ENCODE measurements at places on chromosomes 5 and 9.

DNA sequence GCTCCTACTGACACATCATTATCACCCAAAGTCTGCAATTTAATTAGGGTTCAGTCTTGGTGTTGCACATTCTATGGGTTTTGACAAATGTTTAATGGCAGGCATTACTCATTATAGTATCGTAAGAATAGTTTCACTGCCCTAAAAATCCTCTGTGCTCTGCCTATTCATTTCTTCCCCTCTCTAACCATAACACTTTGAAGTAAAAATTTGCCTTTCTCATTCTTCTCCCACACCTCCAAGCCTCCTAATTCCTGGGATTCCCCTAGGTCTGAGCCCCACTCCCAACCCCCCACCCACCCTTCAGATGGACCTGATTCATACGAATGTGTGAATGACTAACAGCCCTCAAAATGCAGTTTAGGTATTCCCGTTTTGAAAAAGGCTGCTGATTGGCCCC lies 18.4 kb downstream of the ENC1 start:
- no peak for DNase-seq

- no peak for DNase-seq
Observed at GRCh38 chr5:147704544-147704943, 78.0 kb downstream of the JAKMIP2 start.

- no peak for DNase-seq
Observed at GRCh38 chr9:115413766-115414382, 295.9 kb upstream of the TNC start.

GRCh38 chr9:68802525-68803015 lies 97.5 kb downstream of the PIP5K1B start:
- peak; percentile 27 for DNase-seq

DNA sequence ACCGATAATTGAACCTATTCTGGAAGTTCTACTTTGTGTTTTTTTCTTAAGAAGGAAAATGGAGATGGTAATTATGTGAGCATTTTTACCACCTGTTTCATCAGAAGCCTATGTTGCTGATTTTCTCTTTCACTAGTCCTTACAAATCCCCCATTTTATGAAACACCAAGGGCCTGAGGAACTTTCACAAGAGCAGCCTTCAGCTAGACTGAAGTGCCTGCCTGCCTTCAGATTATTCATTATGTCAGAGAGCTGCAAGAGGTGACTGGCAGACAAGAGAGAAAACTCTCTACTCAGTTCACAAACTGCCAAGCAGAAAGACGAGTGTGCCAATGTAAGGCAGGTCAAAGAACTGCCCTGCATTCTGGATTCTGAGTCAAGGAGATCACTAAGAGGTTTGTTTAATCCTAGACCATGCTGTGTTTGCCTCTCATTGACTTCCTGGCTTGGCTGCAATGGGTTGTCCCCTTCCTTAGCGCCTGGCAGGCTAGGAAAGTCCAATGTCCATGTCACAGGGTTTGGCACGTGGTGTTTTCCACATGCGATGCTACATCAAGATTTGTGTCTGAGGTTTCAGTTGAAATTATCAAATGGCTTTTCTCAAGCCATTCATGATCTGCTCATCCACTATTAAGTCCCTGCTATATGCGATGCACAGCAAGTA lies 143.3 kb downstream of the CDC42SE2 start:
- no peak for DNase-seq

DNA sequence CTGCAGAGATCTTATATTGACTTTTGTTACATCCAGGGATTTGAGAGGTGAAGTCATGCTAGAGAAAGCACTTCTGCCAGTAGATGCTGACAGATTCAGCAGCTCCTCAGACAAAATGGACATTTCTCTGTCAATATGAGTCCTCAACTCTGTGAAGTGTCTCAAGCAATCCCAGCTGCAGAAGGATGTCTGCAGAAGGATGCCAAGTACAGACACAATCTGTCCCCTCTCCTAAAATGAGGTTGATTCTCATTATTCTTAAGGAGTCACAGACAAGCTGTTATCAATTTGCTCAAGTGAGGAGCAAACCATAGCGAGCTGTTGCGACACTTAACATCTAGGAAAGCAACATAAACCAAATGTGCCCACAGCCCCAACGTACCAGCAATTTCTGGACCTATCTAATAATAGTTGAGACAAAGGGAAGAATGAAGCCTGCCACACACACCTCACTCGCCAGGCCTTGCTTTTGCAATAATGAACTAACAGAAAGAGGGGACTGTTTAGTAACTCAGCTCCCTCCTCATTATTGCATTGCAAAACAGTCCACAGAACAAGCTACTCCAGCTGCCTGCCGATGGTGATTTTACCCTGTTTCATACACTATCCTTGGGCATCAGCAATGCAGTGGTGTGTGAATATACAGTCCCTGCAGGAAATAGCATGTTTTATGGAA lies 364.2 kb upstream of the PDE4D start:
- no peak for DNase-seq

GRCh38 chr5:10665799-10666198 lies 95.2 kb downstream of the DAP start:
- DNase-seq: no peak

GRCh38 chr5:115450741-115451140 lies 93.8 kb downstream of the FEM1C start:
- DNase-seq: no peak

- no peak for DNase-seq
Observed at GRCh38 chr5:131994090-131994489, 17.4 kb downstream of the ACSL6 start.

DNA sequence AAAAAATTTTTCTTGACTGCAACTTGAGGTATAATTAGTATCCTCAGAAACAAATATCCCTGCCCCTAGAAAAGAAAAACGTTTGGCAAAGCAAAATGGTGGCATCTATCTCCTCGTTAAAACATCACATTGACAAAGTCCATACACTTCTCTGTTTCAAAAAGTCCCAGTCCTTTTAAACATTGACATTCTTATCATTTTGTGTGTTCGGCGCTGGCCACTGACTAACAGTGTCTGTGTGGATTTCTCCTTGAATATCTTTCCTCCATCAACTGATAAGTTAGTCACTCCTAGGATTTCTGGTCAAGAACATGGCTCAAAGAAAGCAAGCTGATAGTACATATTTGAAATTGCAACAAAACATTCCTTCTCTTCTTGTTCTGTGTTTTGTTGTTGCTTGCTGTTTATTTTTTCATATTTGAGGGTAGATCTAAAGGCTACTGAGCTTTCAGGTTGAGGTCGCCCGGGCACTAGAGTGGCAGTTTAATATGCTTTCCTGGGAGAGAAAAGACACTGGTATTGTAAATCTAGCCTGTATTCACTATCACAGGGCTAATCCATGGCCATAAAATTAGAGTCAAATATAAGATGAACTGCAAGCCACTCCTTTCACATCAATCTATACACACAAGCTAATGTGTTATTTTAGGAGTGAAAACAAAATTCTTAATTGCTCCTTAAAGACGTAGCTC lies 8.5 kb upstream of the PPIC start:
- DNase-seq: no peak

DNA sequence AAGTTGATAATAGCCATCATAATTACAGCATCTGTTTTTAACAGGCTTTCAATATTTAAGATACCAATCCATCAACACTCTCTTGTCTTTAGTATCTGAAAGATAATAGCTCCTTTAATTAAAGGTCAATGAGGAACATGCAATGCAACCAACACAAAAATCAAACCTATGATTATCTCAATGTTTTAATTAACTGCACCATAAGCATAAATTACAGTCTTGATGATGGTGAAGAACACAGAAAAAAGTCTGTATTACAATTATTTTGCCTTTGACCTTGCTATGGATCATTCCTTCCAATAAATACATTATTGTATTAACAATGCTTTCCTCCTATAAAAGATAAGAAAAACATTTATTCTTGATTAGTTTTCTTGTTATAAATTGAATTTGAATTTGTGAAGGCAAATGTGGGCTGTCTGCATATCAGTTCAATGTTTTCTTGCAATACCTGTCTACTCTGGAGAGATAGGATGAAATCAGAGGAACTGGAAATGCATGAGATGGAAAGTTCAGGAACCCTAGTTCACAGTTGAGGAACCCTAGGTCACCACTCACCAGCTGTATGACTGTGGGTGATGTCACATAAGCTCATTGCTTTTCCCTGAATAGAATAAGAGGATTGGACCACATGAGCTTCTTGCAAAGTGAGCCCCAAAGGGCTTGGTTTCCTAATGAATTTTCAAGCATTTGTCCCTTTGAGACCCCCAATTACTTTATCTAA lies 58.5 kb upstream of the ANXA1 start:
- DNase-seq: no peak

DNA sequence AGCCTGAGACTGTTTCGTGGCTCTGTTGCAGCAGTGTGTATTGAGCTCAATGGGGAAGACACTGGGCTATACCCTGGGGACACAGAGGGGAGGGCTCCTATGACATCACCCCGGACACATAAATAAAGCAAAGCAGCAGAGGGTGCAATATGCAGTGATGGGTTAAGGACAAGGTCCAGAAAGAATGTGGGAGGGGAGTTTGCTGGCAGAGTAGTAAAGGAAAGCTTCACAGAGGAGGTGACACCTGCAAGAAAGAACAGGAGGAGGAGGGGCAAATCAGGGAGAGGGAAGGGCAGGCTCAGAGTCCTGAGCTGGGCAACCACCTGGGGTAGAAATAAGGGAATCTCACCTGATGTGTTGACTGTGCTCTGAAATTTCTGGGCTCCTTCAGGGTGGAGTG lies 35.3 kb upstream of the CDKN2AIPNL start:
- no peak for DNase-seq

GRCh38 chr5:2023196-2023595 lies 140.5 kb upstream of the IRX4 start:
- DNase-seq: no peak

- no peak for DNase-seq
Observed at GRCh38 chr9:99967457-99967856, 61.0 kb downstream of the STX17 start.

DNA sequence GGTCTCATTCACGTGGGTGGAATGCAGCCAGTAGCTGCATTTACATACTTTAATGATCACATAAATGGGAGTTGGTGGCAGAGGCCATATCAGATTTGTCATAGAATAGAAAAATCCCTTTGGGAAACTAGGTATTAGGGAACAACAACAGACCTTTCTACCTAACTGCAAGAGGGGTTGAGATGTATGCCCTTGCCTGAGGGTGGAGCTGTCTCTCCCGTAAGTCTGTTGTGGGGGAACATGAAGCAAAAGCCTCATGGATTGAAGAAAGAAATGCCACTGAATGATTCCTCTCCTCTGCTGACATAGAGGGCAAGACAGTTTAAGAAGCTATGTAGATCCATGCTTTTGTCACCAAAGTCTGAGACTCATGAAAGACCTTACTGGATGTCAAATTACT lies 461.3 kb downstream of the SPOCK1 start:
- DNase-seq: no peak

DNA sequence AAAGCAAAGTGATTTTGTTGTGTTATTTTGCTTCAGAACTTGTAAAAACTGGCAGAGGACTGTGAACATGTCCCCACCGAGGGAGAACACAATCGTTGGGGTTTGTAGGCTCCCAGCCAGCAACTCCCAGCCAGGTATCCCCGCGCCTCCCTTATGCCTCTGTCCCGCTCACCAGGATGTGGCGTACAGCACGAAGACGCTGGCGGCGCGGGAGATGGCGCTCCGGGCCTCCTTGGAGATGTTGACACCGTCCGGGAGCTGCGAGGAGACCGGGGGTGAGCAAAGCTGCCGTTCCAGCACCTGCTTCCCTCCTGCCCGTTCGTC lies 630 bp downstream of the POLE3 start:
- DNase-seq: no peak

- DNase-seq: no peak
Observed at GRCh38 chr9:2356041-2356790, 265.4 kb upstream of the VLDLR start.

DNA sequence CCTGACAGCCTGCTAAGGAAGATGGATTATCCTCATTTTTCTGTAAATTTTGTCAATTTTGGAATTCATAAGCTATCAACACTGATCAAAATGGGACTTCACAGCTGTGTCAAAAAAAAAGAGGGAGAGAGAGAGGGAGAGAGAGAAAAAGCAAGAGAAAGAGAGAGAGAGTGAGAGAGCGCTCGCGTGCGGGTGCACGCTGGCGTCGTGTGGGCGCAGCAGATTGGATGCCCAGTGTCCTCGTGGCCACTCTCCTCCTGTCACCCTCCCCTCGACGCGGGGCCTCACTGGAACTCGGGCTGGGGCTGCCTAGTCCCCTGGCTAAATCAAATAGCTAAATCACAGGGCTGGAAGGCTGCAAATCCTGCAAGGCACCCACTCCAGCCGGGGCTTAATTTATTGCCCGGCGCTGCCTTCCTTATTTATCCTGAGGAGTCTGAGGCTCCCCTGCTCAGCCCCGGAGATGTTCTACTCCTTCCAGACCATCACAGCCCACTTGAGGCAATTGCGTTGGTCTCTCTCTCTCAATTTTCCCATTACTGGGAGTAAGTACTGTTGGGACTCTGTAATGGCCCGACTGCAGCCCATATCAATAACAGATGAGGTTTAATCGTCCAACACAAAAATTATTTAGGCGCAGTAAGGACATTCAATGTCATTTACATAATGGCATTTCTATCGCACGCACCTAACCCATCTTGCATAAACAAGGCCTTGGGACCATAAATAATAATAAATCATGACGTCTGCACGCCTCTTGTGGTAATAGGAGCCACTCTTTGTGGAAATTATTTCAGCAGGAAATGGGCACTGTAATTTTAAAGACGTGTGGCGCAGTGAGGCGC lies 94.2 kb downstream of the PAX5 start:
- DNase-seq: no peak
